Retinal pigment epithelial cell (primary cell): ENCODE measurements at places on chromosomes 16 and 17.

DNA sequence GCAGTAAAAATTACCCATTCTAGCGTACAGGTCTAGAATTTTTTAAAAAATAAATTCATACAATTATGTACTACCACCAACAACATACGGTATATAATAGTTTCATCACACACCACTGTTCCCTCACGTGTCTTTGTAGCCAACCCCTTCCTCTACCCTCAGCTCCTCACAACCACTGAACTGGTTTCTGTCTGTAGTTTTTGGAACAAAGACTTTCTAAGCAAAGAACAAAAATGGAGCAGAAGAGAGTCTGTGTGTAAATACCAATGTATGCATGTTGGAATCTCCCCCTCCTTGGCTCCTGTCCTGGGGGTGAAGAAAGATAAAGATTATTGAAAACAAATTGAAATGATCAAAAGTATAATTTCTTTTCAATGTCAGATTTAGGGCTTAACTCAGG, 31.9 kb upstream of the CCR7 start:
- no peak for DNase-seq

DNA sequence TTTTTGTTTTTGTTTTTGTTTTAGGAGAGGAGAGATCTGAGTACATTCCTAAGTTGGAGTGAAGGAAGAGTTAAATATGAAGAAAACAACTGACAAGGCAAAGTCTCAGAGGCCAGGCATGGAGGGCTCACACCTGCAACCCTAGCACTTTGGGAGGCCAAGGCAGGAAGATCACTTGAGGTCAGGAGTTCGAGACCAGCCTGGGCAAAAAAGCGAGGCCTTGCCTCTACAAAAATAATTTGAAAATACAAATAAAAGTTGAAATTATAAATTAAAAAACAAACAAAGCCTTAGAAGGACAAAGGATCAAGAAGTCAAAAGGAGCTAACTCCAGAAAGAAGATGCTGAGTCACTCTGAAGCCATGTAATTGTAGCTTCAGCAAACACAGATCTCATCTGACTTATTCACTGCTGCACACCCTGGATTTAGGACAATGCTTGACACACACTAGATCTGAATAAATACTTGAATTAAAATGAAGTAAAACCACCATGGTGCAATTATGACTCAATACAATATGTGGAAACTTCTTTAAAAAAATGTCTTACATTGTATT, 9.1 kb downstream of the CEP20 start:
- DNase-seq, result peak; percentile 25

- DNase-seq, result no peak
Observed at GRCh38 chr17:4942760-4943508, 2.9 kb downstream of the RNF167 start.

- no peak for DNase-seq
Observed at GRCh38 chr16:71769222-71769621, 39.4 kb downstream of the AP1G1 start.

GRCh38 chr16:79982361-79982760, 381.8 kb upstream of the MAF start:
- no peak for DNase-seq

DNA sequence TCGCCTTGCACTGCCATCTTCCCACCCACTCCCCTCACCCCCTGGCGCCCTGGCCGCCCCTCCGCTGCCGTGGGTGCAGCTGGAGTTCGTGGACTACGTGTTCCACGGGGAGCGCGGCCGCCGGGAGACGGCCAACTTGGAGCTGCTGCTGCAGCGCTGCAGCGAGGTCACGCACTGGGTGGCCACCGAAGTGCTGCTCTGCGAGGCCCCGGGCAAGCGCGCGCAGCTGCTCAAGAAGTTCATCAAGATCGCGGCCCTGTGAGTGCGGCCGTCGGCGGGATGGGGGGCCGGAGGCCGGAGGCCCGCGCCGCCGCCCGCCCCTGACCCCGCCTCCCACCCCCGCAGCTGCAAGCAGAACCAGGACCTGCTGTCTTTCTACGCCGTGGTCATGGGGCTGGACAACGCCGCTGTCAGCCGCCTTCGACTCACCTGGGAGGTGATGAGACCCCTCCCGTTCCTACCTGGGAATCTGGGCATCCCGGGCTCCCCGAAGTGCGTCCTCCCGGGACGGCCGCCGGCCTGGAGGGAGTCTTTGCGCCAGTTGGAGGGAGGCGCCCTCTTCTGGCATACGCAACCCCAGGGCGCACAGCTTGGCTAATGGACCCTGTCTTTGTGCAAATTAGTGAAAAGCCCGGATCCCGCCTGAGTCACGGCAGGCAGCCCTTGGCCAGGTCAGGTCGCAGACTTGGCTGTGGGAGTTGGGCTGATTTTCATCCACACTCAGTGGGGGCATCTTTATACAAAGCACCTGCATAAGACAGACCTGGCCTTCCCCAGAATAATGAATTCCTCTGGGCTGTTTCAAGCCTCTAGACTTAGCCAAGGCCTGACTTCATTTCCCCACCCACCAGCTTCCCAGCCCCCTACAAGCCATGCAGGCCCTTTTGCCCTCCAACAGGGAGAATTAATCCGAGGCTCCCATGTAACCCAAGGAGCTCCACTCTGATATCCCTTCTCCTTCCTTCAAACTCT, 14.3 kb downstream of the RAPGEFL1 start:
- DNase-seq, result no peak

DNA sequence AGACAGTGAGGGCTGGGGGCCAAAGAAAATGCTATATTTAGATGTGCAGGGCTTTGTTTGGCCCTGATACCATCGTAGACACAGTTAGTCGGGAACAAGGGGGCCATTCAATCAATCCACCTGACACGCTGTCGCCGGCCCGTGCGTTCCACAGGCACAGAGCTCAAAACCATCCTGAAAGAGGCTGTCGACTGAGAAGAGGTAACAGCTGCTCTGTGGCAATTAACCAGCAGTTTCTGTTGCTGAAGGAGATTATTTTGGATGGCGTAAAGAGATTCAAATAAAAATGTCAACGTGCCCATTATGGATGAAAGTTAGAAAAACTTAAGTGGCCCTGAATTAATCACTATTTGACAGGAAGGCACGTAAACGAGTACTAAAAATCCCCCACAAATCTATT, 276.2 kb upstream of the IRX5 start:
- no peak for DNase-seq

- DNase-seq, result no peak
Observed at GRCh38 chr17:31387438-31387837, 4.0 kb upstream of the RAB11FIP4 start.

DNA sequence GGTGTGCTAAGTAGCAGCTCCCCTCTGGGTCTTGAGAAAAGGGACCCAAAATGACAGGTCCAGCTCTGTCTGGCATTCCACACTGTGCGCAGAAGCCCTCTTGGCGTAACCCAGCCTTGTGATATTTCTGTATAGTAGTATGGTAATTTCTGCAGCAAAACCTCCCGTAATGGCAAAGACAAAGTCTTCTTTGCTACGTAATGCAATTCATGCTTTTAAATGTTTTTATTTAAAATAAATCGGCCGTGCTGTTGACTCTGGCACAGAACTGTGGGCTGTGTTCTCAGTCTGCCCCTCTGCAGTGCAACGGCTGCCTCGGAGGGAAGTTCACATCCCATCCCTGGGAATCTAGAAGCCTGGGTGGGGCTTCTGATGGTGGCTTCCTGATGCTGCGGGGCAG, 75.2 kb downstream of the ASIC2 start:
- DNase-seq, result no peak

DNA sequence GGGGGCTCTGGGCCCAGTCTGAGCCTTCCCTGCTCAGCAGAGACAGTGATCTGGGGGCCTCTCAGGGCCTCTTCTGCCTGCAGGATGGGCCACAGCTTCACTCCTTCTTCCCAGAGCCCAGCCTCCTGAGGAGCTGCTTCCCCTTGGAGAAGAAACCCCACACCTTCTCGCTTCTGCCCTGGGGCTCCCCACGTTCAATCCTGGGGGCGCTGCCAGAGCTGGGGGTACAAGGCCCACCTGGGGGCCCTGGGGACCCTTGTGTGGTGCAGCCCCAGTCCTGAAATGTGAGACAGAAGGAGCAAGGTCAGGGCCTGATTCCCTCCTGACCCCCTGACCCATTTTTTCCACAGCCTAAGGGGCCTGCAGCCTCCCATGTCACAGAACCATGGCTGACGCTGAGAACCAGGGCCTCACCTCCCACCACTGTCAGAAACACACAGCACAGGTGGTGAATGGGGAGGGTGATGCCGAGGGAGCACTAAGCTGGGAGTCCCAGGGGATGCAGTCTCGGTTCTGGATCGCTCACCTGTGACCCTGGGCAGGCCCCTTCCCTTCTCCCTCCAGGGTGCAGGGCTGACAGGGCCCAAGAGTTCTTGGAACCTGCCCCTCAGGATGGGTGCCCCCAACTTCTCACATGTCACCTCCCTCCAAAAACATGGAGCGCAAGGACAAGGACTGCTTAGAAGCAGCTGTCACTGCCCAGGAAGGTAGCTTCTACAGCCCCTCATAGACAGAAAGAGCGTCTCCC, 21.6 kb upstream of the MPO start:
- no peak for DNase-seq

DNA sequence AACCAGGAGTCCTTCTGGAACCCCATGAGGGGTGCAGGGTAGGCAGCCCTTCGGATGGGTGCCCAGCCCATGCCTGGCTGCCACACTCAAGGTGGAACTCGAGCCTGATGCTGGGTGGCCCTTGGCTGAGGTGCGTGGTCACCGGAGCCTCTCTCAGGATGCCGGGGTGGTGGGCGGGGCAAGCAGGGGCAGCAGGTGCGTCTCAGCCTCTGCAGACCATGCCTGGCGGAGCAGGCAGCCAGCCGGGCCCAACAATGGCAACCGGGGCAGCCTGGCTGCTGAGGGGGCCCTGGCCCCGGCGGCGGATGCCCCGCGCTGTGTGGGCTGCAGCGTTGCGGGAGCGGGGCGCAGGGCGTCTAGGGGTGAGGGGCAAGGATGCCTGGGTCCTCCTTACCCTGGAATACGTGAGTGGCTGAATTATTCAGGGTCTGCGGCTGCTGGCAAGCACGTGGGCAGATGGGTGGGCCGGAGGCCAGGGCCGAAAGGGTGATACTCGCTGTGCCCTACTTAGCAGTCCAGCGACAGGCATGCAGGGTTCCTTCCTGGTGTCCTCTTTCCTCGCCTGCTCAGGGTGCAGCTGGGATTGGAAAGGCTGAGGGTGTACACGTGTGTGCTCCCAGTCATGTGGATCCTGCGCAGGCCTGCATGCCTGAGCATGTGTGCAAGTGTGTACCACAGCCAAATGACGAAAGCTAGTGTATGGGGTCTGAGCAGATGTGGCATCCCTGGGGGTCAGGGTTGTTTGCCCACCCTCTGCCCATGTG, 14.6 kb downstream of the MYO15A start:
- DNase-seq, result no peak

DNA sequence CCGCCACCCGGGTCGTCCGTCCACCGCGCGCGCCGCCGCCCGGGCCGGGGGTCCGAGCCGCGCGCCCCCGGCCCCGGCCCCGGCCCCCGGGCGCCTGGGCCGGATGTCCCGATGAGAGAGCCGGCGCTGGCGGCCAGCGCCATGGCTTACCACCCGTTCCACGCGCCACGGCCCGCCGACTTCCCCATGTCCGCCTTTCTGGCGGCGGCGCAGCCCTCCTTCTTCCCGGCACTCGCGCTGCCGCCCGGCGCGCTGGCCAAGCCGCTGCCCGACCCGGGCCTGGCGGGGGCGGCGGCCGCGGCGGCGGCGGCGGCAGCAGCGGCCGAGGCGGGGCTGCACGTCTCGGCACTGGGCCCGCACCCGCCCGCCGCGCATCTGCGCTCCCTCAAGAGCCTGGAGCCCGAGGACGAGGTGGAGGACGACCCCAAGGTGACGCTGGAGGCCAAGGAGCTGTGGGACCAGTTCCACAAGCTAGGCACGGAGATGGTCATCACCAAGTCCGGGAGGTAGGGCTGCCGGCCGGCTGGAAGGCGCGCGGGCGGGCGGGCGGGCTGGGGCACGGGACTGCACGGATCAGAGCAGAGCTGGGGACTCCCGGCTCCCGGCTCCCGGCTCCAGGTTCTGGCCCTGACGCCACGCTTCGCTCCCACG, 548 bp downstream of the TBX2 start:
- no peak for DNase-seq

DNA sequence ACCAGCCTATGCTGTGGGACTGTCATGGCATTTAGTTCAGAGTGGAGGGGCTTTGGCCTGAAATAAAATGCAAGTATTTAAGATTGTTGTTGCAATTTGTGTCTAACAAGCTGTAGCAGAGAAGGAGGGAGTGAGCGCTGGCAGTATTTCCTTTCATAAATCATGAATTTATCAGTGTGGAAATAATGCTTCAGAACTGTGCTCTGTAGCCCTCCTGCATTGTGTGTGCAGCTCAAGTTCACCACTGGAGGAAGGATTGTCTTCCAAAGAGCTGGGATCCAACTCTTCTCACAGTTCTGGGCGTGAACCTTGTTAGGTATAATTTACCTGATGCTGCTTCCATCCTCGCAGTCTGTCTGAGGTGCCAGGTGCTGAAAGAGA, 15.1 kb downstream of the SNX11 start:
- DNase-seq, result no peak

GRCh38 chr16:3017794-3018506, at the start of gene CLDN6:
Gene CLDN6, minus strand, starts transcription at chr16:3018183. Its CDS starts 2,162 bp downstream, at chr16:3016021.
- peak; percentile 13 for DNase-seq

GRCh38 chr16:79750311-79750710, 149.8 kb upstream of the MAF start:
- DNase-seq, result no peak

DNA sequence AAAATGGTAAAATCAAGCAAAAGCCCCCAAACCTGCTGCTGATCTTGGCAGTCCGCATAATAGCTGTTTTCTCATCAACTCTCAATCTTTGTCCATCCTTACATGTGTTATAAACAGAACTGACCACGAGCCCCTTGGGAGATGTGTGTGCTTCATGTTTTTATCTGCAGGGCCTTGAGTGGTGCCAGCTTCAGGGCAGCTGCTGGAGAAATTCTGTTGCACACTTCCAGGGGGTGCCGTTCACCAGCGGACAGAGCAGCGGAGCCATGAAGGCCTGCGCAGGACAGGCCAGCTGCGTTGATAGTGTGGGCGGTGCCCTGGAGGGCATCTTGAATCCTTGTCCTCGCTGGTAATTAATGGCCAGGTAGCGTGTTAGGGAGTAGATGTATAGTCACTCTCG, 20.1 kb downstream of the MPRIP start:
- DNase-seq, result no peak

GRCh38 chr17:74972107-74972972, at the start of gene HID1:
Gene HID1, minus strand, starts transcription at chr17:74972759. Its CDS starts 103 bp downstream, at chr17:74972656.
- no peak for DNase-seq

- DNase-seq, result no peak
Observed at GRCh38 chr17:58294034-58294433, 13.3 kb upstream of the MPO start.

GRCh38 chr17:43418441-43419374, 19.9 kb downstream of the ARL4D start:
- DNase-seq, result no peak

DNA sequence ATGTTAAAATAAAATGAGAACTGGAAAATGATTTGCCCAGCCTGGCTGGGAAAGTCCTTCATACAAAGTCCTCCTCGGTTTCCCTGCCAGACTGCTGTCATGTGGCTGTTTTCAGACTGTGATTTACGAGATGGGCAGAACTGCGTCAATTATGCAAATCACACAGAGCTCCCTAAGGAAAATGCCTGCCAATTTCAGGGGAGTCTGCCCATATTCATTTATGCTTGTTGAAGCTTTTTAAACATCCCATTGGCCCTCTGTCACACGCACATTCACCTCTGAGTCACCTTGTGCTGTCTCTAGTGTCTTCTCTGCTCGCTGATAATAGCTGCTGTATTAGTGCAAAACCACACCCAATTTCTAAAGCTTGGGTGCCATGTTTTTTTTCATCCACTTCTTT, 81.7 kb upstream of the FAM20A start:
- no peak for DNase-seq
